Activated CD4-positive, alpha-beta T cell treated with anti-CD3 and anti-CD28 coated beads for 1 hour (primary cell): ENCODE measurements at places on chromosomes 12 and 14.

- DNase-seq: no peak
Observed at GRCh38 chr12:19528750-19529149, 89.5 kb downstream of the AEBP2 start.

GRCh38 chr12:56021889-56022497 lies 1.1 kb downstream of the IKZF4 start:
- no peak for DNase-seq

- no peak for DNase-seq
Observed at GRCh38 chr12:10242539-10242938, 29.9 kb downstream of the GABARAPL1 start.

DNA sequence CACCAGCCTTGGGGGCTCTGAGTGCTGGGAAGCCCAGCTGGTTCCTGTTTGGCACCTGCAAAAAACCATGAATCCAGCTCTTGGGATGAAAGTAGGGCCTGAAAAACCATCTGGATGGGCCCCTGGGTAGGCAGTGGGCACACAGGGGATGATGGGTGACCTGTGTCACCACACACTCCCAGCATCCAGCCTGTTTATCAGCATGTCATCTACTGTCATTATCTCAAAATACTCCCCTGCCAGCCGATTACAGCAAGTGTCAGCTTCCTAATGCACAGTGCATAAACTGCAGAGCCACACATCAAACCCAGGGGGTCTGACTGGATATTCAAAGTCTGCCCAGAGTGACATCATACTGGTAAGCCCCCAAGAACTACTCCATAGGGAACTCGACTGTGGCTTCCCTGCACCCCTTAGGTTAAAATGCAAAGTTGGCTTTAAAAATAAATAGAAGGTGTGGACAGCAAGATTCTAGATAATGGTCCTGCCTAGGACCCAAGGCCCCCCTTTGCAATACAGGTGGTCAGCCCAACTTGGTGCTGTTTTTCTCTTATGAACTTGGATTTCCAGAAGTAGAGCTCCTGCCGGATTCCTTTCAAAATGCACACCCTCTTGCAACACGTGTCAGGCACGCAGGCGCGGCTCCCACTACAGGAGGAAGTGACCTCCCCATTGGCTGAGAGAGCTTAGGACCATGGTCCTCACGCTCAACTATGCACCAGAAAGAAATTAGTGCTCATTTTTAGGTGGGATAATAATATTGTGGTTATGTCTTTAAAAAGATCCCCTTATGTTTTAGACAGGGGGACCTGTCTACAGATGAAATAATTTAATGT lies 94.1 kb downstream of the GCH1 start:
- DNase-seq: no peak

GRCh38 chr14:78356391-78356790 lies 186.2 kb downstream of the NRXN3 start:
- DNase-seq: no peak

GRCh38 chr14:60487211-60487610 lies 1.3 kb upstream of the C14orf39 start:
- DNase-seq: no peak

GRCh38 chr14:64728106-64728505 lies 23.9 kb downstream of the PLEKHG3 start:
- no peak for DNase-seq

DNA sequence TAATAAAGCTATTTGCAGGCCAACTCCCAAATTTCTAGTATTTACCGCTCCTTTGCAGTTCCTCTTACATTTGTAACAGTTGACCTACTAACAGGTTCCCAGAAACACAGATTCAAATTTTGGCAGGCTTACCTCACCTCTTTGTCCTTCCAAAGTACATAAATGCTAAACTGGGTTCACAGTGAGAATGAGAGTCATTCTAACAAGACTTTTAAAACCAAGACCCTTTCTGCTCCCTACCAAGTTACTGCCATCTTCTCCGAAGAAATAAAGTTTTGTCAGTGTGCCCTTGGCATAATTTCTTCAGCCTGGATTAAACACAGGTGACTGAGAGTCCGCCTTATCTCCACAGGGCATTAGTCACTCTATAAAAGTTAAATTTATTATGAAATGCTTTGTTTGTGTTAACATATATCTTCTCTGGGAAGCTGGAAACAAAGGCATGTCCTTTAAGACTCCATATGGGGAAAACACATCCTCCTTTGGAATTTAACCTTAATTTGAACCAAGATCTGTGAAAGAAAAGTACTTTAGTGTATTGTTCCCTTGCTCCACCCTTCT lies 28.2 kb downstream of the FOXA1 start:
- DNase-seq: no peak

DNA sequence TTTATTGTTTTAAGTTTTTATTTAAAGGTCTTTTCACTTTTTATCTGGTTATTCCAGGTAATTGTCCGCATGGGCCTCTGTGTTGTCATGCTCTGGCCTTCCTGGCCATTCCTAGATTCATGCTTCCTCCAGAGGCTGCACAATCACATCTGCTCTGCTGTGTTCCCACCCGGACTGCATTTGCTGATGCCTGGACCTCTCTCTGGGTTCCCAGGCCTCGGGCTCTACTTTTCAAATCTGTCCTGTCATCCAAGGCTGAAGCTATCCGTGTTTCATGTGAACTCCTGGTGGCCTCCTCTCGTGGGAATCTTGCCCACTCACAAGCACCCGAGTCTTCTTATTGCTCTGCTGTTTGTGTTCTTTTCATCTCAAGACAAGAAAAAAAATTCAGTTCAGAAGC lies 16.1 kb upstream of the VDR start:
- no peak for DNase-seq

DNA sequence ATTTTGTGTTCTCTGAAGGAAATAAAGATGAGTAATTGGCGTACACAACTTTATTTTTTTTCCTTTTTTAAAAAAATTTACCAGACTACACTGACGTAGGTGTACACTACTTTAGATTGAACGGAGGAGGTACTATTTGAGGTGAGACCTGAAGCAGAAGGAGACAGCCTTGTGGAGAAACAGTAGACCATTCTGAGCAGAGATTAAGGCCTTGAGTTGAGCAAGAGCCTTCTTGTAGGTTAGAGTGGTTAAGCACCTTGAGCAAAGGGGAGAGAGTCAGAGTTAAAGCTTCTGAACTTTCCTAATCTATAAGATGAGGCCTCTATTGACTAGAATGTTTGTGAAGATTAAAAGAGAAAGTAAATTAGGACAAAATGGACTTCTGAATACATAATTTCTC lies 2.5 kb downstream of the LEMD3 start:
- DNase-seq: no peak

GRCh38 chr14:27223906-27224305 lies 626.1 kb upstream of the NOVA1 start:
- DNase-seq: no peak

GRCh38 chr12:45638386-45638785 lies 91.1 kb upstream of the ARID2 start:
- no peak for DNase-seq

DNA sequence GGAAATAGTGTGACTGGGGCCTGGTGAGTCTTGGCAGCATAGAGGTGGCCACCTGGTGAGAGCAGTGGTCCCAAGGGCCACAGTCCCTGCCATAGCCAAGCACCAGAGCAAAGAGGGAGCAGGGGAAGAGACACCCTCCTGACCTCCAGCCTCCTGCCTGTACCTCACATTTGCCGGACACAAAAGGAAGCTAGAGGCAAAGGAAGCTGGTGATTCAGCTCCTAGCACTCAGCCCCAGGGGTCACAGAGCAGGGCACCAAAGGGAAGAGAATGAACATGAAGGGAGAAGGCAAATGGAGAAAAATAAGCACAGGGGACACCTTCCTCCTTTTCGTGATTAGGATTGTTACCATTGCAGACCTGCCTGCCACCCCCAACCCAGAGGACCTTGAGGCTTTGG lies 216.8 kb downstream of the ZFP36L1 start:
- no peak for DNase-seq
